ENCODE measurements at places on chromosomes 16 and 17. TPM values are rescaled to one million over a fixed set of nuclear protein-coding genes. Genes with fewer than 3 reads are reported as not detected.

CACNG4 gene
- 0.07 TPM for total RNA-seq

KCNJ12 gene
- total RNA-seq: 1.00 TPM

TM4SF5 gene
- total RNA-seq: not detected

OR4D1 gene
- not detected for total RNA-seq

ANKS4B gene
- total RNA-seq: not detected

MYL4 gene
- total RNA-seq: not detected
